CD4-positive, alpha-beta T cell treated with Interleukin-4 for 1 hour (primary cell): ENCODE measurements at places on chromosomes 2 and 18.

DNA sequence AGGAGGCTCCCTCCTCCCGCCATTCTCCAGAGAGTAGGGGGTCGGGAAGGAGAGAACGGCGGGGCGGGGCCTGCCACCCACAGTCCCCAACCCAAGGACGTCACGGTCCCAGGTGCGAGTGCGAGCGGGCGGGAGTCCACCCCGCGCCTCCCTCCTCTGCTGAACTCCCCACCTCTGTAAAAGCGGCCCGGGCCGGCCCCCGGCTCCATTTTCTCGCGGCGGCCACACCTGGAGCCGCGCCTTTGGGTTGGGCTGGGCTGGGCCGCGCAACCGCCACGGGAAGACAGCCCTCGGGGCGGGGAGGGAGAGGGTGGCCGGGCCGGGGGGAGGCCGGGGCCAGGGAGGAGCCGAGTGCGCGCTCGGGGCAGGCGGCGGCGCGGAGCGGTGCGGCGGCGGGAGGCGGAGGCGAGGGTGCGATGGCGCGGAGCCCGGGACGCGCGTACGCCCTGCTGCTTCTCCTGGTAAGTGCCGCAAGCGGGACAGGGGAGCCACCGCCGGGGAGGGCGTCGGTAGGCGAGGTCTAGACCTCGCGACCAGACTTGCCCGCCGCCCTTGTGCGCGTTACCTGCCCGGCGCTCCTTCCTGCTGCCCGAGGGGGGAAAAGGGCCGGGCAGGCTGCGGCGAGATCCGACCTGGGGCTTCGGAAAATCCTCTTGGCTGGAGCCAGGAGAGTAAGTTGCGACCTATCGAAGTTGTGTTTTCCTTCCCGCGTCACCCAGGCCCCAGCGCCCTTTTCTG lies at the start of gene DSG2:
Gene DSG2 (plus strand): TSS at position 342 of the 738 bp plus-strand sequence. CDS start 75 bp downstream, at position 417.
- DNase-seq = no peak

- no peak for DNase-seq
Measured at GRCh38 chr18:76212960-76213359, 282.1 kb downstream of the ZNF516 start.

- DNase-seq = no peak
Measured at GRCh38 chr2:241067501-241068135, 34.5 kb downstream of the MTERF4 start.

GRCh38 chr18:46426021-46426678 lies 230.9 kb downstream of the LOXHD1 start:
- no peak for DNase-seq

- DNase-seq = no peak
Measured at GRCh38 chr2:54557211-54557600, 101.1 kb downstream of the SPTBN1 start.

DNA sequence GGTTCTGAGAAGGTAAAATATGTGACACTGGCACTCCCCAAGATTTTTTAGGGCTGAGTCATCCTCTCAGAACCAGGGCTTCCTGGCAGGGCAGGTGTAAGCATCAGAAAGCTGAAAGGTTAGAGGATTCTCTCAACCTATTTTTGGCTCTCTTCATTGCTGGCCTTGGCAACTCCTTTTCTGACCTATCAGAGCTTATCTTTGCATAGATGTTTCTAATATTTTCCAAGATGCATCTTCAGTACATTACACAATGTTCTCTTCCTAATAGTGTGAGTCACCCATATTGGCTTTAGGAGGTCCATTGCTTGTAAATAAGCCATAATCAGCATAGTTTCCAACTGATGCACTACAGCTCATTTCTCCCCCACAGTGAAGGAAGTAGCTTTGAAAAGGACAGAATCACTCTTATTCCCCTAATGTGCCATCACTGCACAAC lies 2008.4 kb upstream of the PIK3C3 start:
- no peak for DNase-seq

DNA sequence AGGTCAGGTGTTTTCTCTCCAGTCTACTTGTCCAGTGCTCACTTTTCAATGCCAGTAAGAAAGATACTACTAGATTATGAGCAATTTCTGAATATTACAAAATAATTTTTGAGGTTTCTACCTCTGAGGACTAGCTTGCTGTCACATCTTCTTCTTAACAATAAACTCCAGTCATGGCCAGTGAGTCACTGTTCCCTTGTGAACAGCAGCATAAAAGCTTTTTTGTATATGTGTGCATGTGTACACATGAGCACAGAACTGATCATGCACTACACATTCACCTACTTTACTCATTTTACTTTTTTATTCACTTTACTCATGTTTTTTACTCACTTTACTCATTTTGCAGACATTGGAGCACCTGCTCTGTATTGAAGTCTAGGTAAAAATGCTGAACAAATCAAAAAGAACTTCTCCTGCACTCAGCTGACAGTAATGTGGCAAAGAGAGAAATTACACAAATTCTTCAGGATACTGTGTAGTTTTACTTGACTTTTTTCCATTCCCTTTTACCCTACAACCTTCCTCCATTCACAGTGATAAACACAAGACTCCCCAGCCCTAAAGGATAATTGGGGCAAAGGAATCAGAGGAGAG lies 28.0 kb downstream of the ST6GAL2 start:
- DNase-seq = no peak

- DNase-seq = no peak
Measured at GRCh38 chr18:42544901-42545300, 570.6 kb downstream of the RIT2 start.

DNA sequence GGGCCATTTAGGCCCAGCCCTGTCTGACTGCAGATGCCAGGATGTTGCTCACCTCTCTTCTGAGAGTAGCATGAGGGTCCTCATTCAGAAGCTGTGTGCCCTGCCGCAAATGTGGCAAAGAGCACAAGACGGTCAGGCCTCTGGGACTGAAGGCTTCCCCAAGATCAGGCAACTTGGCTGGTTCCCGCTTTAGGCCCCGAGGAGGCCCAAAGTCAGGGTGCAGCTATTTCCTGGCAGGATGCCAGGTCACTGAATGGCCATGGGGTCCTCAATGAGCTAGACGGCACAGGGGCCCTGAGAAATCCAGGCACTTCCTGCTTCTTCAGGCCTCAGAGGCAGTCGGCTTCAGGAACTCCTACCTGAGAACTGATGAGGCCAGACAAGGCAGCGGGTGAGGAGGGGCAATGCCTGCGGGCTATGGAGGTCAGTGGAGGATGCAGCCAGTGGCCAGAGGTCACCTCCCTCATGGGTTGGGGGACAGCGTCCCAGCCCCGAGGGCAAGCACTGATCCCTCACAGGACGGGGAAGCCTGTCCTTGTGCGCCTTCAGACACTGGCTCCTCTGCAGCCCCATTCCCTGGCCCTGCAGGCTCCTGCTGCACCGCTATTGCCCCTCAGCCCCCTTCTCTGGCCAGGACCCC lies 44.9 kb downstream of the LMAN2L start:
- DNase-seq = no peak

- no peak for DNase-seq
Measured at GRCh38 chr18:55635439-55635838, 47.4 kb upstream of the TCF4 start.

GRCh38 chr2:213202011-213202410 lies 50.6 kb upstream of the IKZF2 start:
- no peak for DNase-seq

DNA sequence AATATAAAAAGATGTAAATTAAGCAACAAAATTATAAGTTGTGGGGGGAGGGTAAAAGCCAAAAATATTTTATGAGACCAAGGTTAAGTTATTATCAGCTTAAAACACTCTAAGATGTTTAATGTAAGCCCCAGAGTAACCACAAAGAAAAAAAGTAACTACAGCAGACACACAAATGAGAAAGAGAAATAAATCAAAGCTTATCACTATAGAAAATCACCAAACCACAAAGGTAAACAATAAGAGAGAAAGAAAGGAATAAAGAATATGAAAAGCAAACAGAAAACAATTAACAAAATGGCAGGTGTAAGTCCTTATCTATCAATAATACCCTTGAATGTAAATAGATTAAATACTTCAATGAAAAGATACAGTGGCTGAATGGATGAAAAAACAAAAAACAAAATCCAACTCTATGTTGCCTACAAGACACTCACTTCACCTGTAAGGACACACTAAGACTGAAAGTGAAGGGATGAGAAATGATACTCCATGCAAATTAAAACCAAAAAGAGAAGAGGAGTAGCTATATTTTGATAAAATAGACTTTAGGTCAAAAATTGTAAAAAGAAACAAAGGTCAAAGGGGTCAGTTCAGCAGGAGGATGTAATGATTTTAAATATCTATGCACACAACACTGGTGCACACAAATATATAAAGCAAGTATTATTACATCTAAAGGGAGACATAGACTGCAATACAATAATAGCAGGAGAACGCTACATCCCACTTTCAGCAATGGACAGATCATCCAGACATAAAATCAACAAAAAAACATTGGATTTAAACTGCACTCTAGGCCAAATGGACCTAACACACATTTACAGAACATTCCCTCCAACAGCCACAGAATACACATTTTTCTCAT lies 80.7 kb downstream of the PTPN2 start:
- DNase-seq = no peak

DNA sequence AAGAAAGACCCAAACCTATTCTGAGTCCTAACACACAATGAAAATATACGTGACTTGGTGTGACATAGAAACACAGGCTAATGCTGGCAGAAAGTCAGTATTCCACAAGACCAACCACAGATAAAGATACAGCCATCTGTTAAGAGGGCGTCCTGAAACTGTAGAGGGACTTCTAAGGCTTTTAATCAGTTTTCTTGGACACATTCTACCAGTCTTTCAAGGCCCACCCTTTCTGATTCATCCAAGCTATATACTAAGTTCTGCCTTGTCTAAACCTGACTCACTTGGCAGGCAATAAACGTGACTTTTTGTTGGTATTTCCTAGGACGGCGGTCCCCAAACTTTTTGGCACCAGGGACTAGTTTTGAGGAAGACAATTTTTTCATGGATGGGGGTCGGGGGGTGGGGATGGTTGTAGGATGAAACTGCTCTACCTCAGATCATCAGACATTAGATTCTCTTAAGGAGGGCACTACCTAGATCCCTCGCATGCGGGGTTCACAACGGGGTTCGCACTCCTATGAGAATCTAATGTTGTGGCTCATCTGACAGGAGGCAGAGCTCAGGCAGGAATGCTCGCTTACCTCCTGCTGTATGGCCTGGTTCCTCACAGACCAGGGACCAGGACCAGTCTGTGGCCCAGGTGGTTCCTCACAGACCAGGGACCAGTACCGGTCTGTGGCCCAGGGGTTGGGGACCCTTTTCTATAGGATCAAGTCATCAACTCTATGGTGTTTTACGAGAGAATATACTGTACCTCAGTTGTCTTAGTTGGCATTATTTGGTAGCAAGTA lies 61.4 kb downstream of the SP3 start:
- no peak for DNase-seq

- DNase-seq = no peak
Measured at GRCh38 chr18:25982153-25982552, 108.3 kb downstream of the SS18 start.

- DNase-seq = no peak
Measured at GRCh38 chr2:22885245-22885644, 499.7 kb upstream of the KLHL29 start.

GRCh38 chr2:171124541-171124940 lies 36.2 kb downstream of the TLK1 start:
- no peak for DNase-seq

DNA sequence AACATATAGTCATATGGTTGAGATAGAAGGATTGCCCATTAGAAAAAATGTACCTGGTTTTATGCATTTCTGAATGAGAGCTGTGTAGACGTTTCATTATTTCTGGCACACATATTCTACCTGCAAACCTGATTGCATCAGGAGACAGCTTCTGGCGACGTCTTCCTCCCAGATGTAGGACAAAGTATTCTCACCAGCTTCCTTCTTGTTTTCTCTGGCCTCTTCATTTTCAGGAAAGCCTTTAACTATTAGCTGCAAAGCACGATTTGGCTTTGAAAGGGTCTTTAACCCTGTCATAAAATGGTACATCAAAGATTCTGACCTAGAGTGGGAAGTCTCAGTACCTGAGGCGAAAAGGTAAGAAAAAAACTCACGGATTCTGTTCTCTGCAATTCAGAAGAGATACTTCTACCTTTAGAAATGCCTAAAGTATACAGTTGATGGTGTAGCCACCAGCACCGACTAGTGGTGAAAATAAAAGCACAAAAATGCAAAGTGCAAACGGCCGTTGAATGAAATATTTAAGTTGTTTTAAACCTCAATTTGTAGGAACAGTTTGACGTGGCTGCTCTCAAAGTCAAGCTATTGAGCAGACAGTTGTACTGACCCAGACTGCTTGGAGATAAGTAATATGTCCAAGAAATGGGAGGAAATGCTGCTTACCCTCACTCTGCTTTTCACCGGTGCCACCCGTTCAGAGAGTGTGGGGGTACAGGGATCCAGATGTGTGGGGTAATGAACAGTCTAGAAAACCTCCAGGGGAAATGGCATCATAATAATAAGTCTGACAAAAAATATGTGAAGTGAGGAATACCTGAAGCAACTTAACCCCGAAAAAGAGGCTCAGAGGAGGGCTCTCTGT lies 20.2 kb downstream of the IL18RAP start:
- DNase-seq = peak; percentile 69

- no peak for DNase-seq
Measured at GRCh38 chr18:75317300-75317699, 106.7 kb downstream of the TSHZ1 start.

DNA sequence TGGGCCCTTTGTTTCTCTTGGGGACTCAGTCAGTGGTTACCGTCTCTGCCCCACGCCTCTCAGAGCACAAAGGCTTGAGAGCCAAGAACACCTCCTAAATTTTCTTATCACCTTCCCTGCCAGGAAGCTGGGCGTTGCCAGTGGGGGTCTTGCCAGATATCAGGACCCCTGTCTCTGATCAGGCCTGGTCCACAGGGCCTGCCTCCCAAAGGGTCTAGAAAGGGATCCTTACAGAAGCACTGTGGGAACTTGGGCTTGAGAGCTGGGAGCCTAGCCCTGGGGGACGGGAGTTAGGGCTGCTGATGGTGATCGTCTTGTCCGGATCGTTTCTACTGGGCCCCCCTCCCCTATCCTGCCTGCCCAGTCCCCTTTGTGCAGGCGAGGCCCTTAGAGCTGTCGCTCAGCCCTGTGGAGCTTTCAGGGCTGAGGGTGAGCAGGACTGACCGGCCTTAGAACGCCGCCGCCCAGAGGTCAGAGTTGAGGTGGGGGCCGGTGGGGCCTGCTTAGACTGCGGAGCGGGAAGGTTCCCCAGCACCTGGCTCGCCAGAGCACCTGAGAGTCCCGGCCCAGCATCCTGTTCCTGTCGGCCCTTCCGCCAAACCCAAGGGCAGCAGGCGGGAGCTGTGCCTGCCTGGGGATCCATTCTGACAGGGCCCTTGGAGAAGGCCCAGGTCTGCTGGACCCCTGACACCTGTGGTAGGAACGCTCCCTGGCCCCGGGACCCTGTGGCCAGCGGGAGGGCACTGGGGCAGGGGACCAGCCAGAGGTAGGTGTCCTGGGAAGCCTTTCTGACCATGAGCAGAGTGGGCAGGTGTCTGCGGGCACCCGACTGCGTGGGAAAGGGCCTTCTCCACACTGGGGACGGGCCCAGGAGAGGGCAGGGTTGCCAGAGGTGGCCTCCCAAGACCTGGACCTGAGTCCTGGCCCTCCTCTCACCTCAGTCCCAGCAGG lies 956 bp downstream of the ESPNL start:
- DNase-seq = no peak
